ENCODE measurements at places on chromosomes 1 and 21.

GRCh38 chr1:194043984-194044755 lies 857.8 kb upstream of the B3GALT2 start:
- no peak for DNase-seq

DNA sequence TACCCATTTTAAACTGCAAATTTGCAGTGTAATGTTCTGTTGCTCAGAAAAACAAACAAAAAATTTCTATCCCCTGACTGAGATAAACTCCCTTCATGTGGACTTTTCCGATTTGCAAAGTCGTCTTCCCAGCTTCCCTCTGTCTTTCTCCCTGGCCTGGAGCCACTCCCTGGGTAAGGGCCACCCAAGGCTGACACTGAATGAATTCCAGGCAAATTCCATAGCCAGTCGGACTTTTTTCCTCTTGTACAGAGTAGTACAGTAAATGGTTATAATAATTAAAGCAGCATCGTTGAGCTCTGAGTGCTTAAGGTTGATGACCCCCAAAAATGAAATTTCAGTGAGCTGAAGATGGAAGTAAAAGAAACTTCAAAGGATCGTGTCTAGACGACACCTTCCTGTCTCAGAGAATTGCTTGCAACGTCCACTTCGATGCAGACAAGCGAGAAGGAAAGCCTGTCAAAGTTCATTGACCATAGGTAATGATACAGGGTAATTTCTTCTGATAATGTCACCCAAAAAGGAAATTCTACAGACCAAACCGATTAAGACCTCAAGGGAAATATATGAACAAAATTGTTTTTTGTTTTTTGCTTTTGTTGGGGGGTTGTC lies 33.6 kb upstream of the LHX8 start:
- DNase-seq: no peak

DNA sequence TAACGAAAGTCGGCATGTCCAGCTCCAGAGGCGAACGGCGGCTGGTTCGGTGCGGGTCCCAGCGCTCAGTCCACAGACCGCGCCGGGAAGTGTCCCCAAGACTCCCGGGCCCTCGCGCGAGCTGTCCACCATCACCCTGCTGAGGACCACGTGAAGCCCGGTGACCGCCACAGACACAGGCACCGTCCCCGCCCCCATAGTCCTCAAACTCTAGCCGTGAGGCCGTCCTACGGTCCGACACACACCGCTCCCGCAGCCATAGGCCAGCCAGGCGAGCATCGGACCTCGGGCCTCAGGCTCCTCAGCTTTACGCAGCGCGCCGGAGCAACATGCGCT lies 535 bp downstream of the SETD4 start:
- DNase-seq: peak; percentile 60

- no peak for DNase-seq
Measured at GRCh38 chr1:16443975-16444770, 3.6 kb downstream of the NECAP2 start.

DNA sequence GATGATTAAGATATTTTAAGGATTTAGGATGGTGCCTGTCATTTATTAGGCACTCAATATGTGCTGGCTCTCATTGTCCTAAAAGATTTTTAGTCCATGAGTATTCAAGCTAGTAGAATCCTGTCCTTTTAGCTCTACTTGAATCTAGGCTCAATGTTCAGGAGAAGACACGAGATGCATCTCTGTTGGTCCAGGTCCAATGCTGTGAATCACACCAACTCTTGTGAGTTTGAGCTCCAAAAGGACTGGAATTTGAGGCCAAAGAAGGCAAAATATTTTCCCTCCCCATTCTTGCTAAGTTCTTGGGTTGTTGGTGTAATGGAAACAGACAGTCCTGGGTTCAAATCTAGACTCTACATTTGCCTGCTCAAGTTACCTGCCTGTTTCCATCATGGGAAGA lies 1.4 kb upstream of the PODN start:
- DNase-seq: no peak

DNA sequence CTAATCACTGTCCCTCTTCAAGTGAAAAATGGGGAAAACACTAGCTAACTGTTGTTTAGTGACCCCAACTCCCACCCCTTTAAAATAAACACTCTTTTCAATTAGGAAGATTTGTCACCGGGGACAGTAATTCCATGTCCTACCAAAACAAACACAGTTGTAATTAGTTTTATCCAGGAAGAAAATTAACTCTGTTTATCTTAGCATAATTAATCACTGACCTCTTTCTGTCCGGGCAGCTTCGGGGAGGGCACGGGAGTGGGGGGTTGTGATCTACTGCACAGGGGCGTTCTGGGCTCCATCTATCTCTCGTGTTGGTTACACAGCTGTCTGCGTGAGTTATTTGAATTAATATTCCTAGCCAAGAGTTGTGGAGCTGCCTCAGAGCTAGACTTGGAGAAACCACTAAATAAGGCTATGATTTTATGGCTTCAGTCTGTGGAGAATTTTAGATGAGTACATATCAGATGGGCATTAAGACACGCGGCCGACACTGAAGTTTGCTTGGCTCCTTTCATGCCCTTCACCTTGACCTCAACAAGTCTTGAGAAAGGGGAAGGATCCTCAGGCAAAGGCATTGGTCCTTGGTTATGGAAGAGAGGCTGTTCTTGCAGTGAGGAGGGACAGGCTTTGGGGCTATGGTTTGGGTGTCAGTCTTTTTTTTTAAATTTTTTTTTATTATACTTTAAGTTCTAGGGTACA lies 102.0 kb upstream of the TRABD2B start:
- DNase-seq: no peak

DNA sequence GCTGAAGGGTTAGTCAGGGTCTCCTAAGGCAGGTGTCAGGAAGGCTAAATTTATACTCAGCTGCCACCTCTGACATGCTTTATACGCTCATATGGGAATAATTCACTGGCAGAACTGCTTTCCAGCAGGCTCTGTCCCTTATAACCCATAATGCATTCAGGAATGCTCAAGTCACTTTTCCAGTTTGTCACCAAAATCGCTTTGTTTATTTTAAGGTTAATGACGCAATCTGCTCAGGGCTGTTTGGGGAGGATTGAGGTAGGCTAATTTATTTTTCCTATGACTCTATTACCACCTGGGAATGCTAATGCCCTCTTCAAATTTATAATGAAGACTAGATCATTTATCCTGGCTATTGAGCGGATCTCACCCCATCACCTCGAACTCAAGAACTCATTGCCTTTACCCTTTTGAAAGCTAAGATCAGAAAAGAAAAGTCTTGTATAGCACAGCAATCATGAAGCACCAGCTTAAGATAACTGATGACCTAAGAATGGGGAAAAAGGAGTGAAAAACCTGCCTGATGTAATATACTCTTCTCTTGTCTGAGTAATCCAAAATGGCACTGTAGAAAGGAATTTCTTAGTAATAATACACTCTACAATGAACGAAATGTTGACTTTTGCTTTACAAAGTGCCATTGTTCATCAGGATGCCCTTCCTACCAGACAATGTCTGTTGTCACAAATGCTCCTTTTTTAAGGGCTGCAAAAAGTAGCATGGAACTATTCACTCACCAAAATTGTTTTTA lies 97.9 kb upstream of the EXO1 start:
- DNase-seq: no peak

DNA sequence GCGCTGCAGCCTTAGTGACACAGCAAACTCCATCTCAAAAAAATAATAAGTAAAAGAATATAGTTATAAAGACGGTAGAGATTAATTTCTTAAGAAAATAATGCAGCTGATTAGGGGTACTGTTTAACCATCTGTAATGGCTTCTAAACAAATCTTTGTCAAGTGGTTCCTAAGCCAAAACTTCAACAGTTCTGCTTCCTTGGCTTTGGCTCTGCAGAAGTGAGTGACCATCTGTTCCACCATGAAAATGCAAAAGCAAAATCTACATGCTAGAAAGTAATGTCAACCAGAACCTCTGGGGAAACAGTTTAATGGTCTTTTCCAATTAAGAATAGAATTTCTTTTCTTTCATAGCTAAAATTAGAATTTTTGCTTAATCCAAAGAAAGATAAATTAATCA lies 8.3 kb upstream of the SH2D5 start:
- no peak for DNase-seq

- no peak for DNase-seq
Measured at GRCh38 chr1:229012823-229013222, 258.1 kb upstream of the RAB4A start.

- no peak for DNase-seq
Measured at GRCh38 chr1:57040811-57041210, 75.0 kb upstream of the C8B start.

DNA sequence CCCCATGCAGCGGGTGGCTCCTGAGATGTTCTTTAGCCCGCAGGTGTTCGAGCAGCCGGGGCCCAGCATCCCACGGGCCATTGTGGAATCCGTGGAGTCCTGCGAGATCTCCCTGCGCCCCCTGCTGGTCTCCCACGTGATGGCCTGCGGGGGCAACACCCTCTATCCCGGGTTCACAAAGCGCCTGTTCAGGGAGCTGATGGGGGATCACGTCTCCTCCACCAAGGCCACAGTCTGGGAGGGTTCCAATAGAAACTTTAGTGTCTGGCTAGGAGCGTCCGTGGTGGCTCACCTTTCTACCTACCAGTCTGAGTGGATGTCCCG lies 71.0 kb downstream of the ACTL8 start:
- peak; percentile 73 for DNase-seq

DNA sequence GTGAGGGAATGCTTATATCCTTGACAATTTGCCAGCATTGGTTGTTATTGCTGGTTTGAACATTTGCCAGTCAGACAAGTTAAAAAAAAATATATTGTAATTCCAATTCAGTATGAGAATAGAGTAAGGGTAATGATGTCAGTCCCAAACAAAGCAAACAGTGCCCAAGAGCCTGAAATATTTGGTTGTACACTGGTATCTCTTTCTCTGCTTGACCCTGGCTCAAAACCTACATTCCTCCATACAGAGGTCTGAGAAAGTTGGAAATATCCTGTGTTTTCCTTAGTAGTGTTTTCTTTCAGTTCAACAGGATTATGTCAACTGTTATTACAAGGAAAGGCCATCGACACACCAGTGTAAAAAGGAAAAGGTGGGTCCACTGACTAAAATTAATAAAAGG lies 145.6 kb downstream of the MRPL39 start:
- DNase-seq: no peak

GRCh38 chr1:111695801-111696200 lies 43.4 kb downstream of the INKA2 start:
- DNase-seq: no peak

- peak; percentile 71 for DNase-seq
Measured at GRCh38 chr1:53862507-53862906, 24.4 kb upstream of the NDC1 start.

DNA sequence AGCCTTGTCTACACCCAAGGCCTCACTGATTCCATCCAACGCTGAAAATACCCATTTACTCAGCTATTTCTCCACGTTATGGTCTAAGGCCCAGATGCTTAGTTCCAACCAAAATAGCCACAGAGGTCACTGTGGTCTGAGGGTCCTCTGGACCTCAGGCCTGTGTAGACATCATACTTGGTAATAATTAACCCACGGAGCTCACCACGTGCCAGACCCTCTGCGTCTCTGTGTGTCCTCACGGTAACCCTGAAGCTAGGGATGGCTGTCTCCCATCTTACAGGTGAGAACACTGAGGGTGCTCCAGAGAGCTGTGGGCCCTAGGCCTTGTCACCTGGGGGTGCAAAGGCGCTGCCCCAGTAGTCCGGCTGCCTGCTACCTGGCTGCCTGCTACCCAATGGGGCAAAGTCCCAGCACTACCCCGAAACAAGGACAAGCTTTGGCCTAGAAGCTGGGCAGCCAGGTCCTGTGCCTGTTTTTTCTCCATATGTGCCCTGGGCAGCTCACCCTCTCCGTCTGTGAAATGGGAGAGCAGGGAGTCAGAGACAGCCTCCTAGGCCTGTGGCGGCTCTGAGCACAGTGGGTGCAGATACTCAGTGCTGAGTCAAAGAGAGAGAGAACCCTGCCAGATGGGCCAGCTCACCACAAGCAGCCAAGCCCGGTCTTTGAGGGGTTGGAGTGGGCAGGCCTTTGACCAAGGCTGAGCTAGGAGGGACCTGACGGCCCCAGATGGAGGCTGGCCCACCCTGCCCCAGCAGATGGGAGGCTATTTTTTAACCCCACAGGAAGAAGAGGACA lies 17.0 kb upstream of the RUNX3 start:
- DNase-seq: no peak

GRCh38 chr1:6961905-6962477 lies 176.7 kb downstream of the CAMTA1 start:
- DNase-seq: no peak

- no peak for DNase-seq
Measured at GRCh38 chr1:33374336-33375105, 53.6 kb upstream of the A3GALT2 start.

GRCh38 chr1:71273334-71273733 lies 192.5 kb upstream of the ZRANB2 start:
- peak; percentile 36 for DNase-seq

DNA sequence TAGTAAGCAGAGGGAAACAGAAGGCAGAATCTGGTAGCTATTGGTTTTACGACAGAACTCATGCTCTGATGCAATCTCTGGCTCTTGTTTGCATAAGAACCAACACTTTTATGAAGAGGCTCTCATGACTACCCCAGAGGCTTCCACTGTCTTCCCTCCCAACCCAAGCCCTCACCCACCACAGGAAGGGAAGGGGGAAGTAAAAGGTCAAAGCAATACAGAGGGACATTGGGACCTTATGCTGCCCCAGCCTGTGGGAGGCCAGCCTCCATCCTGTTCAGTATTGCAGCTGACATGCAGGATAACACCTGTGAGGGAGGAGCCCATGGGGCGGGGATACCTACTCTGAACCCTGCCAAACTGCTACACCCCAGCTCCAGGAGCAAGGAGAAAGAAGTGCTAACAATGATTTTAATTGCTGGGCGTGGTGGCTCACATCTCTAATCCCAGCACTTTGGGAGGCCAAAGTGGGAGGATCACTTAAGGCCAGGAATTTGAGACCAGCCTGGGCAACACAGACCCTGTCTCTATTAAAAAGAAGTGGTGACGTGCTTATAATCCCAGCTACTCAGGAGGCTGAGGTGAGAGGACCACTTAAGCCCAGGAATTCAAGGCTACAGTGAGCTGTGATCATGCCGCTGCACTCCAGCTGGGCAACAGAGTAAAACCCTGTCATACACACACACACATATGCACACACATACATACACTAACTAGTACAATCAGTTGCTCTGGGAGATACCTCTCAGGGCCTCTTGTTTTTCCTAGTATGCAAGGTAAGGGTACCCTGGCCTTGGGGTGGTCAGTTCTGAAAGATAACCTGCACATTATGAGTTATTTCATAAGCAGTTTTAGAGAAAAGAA lies 9.5 kb downstream of the MR1 start:
- DNase-seq: peak; percentile 56
